ENCODE measurements at places on chromosomes 12 and 14.

DNA sequence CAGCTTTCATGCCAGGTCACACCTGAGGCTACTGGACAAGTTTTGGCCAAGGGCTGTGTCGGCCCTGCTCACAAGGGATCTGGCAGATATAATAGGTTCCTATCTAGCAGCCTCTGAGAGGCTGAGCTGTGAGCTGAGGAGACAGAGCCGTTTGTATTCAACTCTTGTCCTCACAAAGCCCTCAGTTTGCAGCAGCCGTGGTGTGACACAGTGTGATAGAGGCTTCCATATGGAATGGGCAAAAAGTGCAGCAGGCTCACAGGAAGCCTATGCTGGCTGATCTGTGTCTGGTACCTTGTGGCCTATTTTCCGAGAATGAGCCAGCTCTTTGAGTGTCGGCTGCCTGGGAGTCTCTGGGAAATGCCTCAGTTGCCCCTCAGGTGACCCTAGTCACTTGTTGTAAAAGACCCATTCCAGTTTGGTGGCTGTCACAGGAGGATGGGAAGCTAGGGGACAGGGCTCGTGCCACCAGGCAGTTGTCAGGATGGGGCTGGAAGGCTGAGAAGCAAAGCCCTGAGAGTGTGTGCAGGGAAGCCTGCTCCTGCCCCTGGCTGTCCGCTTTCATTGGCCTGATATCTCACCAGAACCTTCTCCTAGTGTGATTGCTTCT, 16.1 kb downstream of the VRTN start:
- no peak for DNase-seq

- no peak for DNase-seq
Measured at GRCh38 chr12:39813776-39814175, 194.2 kb upstream of the ABCD2 start.

DNA sequence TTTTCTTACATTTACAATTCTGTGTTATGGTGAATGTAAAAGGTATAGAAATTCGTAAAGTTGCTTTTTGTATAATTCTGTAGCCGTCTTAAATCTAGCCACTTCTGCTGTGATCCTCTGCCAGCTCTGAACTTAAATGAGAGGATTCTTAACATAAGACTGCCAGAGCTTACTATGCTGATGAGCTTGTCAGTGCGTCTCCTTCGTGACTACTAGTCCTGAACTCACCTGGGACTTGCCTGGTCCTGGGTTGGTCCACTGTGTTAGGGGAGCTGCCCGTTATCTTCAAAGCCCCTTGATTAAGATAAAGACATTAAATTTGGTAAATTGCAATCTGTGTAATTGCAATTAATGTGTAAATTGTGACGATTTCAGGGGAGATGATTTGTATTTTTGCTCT, 44.7 kb downstream of the UNC79 start:
- no peak for DNase-seq

DNA sequence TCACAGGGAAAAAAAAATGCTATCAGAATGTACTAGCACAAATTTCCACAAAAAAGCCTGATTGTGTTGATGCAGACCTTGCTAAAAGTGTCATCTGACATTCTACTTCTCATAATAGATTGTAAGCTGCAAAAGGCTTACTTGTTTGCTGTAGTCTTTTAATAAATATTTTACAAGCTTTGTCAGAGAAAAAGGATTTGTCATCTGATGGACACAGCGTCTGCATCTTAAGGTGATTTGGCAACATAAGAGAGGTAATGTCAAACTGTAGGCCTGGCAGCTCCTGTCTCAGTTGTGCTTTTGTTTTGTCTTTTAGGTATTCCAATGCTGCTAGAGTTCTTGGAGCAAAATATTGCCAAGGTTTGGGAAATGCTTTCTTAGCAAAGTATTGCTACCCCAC, 26.3 kb upstream of the KCNH3 start:
- DNase-seq = no peak

- DNase-seq = no peak
Measured at GRCh38 chr14:39762576-39763401, 330.6 kb upstream of the FBXO33 start.

GRCh38 chr12:113129664-113130456, 5.7 kb downstream of the RASAL1 start:
- DNase-seq = no peak

- DNase-seq = no peak
Measured at GRCh38 chr12:90000721-90001120, 292.1 kb upstream of the ATP2B1 start.

GRCh38 chr14:69593018-69593677, 18.2 kb upstream of the SUSD6 start:
- DNase-seq = no peak

- no peak for DNase-seq
Measured at GRCh38 chr14:61502459-61503093, 181.2 kb downstream of the PRKCH start.

GRCh38 chr12:103773109-103773910, 67.7 kb downstream of the NT5DC3 start:
- DNase-seq = no peak

- DNase-seq = no peak
Measured at GRCh38 chr14:32379447-32379846, 50.3 kb downstream of the AKAP6 start.

- no peak for DNase-seq
Measured at GRCh38 chr12:25155022-25155576, 39.9 kb downstream of the DNAI7 start.

DNA sequence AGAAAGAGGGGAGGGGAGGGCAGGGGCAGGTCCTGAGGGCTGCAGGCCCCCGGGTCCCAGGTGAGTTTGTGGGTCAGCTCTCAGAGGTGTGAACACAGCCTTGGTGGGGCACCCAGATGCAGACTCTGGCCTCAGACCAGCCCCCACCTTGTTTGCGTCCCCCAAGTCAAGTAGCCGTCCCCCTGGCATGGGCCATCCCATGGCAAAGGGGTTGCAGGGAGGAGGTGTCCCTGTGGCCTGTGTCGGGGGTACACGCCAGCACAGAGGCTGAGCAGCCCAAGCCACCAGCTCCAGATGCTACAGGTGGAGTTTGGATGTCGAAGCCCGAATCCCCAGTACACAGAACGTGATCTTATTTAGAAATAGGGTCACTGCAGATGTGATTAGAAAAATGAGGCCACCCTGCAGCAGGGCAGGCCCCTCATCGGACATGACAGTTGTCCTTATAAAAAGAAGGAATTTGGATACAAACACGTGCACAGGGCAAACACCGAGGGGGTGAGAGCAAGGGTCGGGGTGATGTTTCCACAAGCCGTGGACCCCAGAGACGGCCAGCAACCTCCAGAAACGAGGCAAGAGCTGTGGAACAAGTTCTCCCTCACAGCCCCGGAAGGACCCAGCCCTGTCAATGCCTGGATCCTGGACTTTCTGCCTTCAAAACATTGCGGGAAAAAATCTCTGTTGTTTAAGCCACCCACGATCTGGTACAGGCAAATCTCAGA, 141.2 kb upstream of the C14orf180 start:
- DNase-seq = no peak
